ENCODE measurements at places on chromosomes 4 and X.

DNA sequence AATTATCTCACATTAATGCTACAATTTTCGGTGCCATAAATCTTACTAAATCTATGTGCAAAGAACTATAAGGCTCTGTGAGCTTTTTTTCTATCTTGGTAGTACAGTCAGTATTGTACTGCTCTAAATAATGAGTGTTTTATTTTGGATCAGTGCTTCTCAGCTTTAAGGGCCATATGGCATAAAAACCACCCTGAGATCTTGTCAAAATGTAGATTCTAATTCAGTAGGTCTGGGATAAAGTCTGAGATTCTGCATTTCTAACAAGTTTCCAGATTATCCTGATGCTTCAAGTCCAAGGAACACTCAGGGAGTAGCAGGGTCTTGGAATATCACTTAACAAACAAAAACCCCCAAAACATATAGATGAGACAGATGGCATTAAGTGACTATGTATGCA lies 486.5 kb downstream of the GRXCR1 start:
- no peak for DNase-seq

GRCh38 chrX:94511564-94511963 lies 837.6 kb downstream of the FAM133A start:
- DNase-seq, result no peak

DNA sequence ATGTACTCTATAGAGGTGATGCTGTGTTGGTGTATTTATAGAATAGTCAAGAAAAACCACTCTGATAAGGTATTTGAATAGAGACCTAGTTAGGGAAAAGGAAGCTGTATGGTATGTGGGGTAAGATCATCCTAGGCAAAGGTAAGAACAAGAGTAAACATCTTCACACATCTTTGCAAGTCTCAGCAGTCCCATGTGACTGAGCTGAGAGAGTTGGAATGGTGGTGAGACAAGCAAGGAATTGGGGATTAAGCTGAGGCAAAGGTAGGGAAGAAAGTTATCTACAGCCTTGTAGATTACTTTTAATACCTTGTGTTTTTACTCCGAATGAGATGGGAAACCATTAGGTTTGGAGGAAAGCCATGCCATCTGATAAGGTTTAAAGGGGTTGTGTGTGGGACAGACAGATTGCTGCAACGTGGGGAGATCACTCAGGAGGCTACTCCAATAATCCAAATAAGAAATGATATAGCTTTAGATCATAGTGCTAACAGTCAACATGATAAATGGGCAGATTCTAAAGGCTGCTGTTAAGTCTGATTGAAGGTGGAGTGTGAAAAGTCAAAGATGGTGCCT lies 31.7 kb upstream of the MANBA start:
- no peak for DNase-seq

- no peak for DNase-seq
Measured at GRCh38 chr4:152172146-152172545, 363.7 kb downstream of the FBXW7 start.

- DNase-seq, result no peak
Measured at GRCh38 chr4:147122685-147123084, 177.0 kb upstream of the TTC29 start.

DNA sequence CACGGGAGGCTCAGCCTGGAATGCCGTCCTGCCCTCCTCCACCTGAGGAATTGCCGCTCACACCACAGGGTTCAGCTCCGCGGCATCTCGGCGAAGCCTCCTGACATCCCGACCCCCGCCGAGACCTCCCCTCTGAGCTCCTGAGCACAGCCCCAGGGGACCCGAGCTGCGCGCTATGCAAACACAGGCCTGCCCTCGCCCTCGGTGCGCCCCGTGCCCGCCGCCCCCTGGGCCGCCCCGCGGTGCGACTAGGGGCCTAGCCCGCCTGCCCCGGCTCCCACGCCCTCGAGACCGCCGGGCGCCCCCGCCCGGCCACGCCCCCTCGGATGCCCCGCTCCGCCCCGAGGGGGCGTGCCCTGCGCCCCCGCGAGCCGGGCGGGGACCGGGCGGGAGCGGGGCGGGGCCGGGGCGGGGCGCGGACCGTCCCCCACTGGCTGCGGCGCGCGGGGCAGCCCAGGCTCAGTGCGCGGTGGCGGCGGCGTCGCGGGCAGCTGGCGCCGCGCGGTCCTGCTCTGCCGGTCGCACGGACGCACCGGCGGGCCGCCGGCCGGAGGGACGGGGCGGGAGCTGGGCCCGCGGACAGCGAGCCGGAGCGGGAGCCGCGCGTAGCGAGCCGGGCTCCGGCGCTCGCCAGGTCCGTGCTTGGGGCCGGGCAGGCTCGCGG lies at the start of gene FGFR3:
FGFR3 (plus strand) TSS at position 462 of the 664 bp plus-strand sequence. CDS start 642 bp downstream, outside the sequence.
- peak; percentile 15 for DNase-seq

- DNase-seq, result no peak
Measured at GRCh38 chr4:53183754-53184153, 182.1 kb downstream of the SCFD2 start.

- no peak for DNase-seq
Measured at GRCh38 chr4:108431986-108432385, 188.4 kb upstream of the RPL34 start.

Data from SW 1271 (cell line).